ENCODE measurements at places on chromosomes 12 and 14. TPM values are rescaled to one million over a fixed set of nuclear protein-coding genes. Genes with fewer than 3 reads are reported as not detected.

DNA sequence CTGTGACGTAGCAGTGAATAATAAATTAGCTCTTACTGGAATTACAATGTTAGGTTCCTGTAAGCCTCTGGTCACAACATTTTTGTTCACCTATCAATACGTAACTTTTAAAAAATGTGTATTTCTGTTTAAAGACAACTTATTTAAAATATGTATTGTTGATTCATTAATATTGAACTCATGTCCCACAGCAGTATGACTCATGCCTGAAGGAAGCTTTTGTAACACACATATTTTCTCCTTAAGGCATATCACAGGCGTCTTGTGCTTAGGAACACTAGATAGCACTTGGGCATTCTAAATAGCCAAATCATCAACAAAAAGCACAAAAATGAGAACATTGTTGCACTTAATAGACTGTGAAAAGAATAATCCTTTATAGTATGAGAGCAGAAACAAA lies 92.5 kb downstream of the GPHN start:
- no peak for DNase-seq

DNA sequence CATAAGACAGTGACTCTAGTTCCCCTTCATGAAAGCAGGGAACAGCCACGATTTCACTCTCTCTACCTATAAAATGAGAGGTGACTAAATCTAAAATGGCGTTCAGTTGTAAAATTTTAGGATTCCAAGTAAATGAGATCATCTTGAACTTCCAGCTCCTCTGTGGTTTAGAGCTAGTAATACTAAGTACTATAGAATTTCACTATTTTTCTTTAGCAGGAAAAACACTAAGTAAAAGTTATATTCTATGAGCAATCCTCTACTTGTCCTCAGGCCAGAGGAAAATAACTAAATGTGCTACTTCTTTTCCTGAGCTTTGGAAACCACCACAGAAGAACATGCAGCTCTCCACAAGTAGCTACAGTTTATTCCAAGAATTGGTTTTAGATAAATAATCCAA lies 55.6 kb downstream of the NIN start:
- DNase-seq = no peak

DNA sequence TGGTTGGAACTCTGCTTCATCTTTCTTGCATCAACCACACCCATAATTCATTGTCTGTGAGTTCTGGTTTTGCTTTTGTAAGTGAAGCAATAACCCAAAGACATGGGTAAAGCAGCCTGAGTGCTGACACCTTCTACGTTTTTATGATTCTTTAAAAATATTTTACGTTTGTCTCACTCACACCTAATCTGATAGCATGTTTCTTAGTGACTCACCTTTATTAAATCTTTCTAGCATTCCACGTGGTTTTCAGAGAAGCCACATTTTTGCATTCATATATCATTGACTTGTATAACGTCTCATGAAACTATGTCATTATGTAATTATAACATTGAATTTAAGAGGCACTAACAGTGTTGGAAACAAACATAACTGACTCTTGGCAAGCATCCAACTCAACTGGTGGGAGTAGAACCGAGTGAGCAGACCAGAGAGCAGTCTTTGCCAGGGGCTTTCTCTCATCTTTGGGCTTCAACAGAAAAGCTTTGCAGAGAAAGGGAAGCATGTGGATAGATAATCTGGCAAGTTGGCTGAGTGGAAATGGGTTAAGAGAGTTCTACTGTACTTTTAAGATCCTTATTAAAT lies 118.8 kb downstream of the TPH2 start:
- no peak for DNase-seq

- no peak for DNase-seq
Measured at GRCh38 chr14:83842547-83842946, 1687.4 kb upstream of the FLRT2 start.

- DNase-seq = no peak
Measured at GRCh38 chr12:91732086-91732485, 413.6 kb downstream of the BTG1 start.

- no peak for DNase-seq
Measured at GRCh38 chr12:11397366-11397765, 2.0 kb upstream of the PRB2 start.

GRCh38 chr12:57741844-57742738 lies 2.7 kb upstream of the TSPAN31 start:
- DNase-seq = no peak

DCTN2 gene
- 172 TPM for polyA plus RNA-seq

KRT5 gene
- 1.1 TPM for polyA plus RNA-seq

OTUB2 gene
- 2.3 TPM for polyA plus RNA-seq

ZNF664 gene
- polyA plus RNA-seq = 45.0 TPM

PTPRQ gene
- not detected for polyA plus RNA-seq

FLVCR2 gene
- 14.8 TPM for polyA plus RNA-seq

C12orf50 gene
- not detected for polyA plus RNA-seq

Data from sigmoid colon (tissue), 7 donors.